ENCODE measurements at places on chromosomes 5 and 9. TPM values are rescaled to one million over a fixed set of nuclear protein-coding genes. Genes with fewer than 3 reads are reported as not detected.

- DNase-seq = no peak
Measured at GRCh38 chr5:178116143-178116885, 3.0 kb downstream of the N4BP3 start.

DNA sequence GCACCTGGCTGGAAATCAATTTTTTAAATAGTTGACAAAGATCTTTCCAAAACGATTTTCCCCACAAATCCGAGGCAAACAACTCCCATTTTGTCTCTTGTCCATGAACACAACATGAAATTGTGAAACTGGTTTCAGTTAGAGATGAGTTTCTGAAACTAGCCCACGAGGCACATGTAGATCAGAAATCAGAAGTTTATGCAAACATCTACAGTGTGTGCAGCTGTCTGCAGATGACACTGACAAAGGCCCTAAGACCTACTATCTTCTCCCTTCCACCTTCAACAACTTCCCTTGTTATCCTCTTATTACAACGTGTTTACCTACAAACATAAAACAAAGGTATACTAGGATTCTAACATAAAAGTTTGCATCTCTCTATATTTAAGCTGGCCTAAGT, 183.3 kb downstream of the DIRAS2 start:
- DNase-seq = no peak

- DNase-seq = no peak
Measured at GRCh38 chr5:59999056-59999455, 105.5 kb upstream of the PDE4D start.

- DNase-seq = no peak
Measured at GRCh38 chr9:137397675-137398423, 25.1 kb downstream of the EXD3 start.

DNA sequence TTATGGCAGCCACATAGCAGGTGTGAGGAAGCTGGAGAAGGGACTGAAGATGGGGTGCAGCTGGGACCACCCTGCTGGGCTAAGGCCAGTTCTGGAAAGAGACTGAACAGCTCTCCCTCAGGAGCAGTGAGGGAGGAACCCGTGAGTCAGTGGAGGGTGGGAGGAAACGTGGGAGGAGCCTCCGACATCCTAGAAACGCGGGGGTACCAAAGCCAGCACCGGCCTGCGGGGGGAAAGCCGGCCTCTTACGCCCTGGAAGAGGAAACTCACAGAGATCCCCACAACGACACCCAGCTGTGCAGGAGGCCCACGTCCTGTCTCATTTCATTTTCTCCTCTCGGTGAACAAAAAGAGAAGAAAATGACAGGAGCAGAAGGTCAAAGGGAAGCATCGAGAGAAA, 185.8 kb upstream of the IRX4 start:
- no peak for DNase-seq

DNA sequence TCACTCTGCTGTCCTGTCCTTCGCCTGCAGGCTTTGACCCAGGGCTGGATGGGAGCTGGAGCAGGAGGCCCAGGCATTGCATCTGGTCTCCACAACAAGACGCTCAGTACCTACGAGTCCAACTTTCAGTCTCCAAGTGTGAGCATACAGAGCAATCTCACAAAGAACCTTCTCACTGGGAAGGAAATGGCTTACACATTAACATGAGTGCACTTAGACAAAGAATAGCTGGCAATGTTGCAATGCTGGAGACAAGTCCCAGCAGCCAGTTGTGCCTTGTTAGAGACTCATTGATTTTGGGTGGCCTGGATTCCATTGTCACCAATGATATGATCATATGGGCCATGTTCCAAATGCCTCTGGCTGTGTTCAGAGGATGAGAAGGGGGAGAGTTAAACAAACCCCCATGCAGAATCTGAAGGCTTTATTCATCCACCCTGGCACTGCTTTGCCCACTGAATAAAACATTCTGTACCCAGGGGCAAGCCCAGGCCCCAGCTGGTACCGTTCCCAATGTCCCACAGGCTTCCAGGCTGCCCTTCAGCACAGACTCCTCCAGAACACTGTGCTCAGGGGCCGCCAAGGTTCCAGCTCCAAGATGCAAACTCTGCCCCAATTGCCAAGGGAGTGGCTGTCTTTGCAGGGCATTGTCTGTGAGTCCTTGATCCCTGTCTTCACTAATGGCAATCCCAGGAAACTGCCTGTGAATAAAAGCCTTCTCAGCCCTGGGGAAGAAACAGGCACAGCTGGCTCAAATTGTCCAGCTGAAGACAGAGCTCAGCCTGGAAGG, 185.5 kb downstream of the HSD17B3 start:
- DNase-seq = peak; percentile 88

DNA sequence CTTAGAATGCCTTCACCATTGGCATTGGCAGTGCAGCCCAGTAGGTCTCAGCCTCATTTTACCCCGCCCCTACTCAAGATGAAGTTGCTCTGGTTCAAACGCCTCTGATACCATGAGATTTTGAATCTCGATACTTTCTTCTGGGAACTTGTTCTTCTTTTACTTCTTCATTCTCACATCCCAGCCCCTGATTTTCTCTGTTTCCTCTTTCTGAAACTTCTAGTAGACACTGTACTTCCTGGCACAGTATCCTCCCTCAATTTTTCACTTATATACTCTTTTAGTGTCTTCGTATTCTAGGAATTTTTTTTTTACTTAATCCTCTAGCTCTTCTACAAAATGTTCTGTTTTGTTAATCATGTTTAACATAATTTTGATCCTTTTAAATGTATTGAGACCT, 13.1 kb upstream of the ZNF79 start:
- no peak for DNase-seq

- no peak for DNase-seq
Measured at GRCh38 chr5:115952588-115952987, 9.7 kb upstream of the LVRN start.

DNA sequence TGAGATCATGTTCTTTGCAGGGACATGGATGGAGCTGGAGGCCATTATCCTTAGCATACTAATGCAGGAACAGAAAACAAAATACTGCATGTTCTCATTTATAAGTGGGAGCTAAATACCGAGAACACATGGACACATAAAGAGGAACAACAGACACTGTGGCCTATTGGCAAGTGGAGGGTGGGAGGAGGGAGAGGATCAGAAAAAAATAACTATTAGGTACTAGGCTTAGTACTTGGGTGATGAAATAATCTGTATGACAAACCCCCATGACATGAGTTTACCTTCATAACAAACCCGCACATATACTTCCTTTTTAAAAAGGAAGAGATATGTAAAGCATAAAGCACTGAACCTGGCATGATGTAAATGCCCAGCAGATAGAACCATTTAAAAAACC, 99.0 kb downstream of the MEGF10 start:
- DNase-seq = no peak

DNA sequence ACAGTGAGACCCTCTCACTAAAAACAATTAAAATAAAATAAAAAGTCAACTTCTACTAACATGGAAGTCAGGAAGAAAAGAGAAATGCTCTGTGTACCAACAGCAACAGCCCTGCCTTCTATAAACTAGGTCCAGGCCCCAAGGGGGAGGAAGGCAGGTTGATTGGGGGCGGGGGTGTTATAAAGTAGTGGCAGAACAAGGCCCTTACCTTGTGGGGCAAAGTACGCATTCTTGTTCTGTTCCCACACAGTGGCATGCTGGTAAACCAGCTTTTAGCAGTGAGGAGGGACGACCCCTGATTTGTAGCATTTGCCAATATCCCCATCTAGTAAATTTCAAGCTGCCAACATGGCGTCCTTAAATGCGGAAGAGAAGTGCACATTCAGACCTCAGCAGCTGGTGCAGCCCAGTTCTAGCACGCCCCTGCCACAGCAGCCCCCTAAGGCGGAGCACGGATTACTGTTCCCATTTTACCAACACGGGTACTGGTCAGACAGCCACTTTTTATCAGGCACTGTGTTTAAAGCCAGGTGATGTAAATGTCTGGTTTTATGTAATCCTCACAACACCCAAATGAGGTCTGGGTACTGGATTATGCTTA, 69.5 kb downstream of the GTF3C4 start:
- peak; percentile 40 for DNase-seq

DNA sequence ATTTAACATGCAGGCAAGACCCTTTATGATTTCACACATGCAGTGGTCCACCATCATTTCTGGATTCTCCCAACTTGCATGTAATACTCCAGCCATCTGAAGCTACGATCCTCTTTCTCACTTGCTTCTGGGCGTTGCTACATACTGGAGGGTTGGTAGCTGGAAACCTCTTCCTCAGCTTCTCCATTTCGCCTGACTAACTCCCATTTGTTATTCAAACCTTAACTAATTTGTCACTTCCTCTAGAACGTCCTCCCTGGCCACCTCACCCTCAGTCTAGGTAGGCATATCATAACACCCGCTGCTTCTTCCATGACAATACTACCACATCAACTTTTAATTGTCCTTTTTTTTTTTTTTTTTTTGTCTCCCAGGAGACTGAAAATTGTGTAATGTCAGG, 72.6 kb upstream of the EQTN start:
- no peak for DNase-seq

DNA sequence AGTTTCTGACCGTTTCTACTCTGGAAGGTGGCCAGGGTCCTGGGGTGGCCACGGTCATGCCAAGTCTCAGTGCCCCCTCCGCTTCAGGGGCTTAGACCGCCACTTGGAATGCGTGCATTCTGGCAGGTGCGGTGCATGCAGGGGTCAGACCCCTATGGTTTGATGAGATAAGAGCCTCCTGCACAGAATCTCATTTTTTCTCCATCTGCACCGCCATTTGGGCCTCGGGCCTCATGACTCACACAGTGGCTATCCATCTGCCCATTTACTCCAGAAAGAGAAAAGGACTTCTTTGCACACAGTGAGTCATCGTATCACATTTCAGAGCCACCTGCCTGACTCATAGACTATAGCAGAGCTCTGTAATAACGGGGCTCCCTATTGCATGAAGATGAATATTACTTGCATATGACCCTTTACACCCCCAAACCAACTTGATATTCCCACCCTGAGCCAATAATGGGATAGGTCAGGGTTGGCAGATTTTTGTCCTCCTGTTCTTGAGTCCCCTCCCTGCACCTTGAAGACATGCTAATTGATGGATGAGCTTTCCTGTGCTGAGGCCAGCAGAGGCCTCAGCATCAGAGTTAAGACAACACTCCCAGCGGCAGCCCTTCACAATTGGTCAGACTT, 157.4 kb downstream of the NR3C1 start:
- DNase-seq = no peak

GRCh38 chr9:27584931-27585330, 11.7 kb upstream of the C9orf72 start:
- DNase-seq = no peak

- no peak for DNase-seq
Measured at GRCh38 chr5:147972076-147972840, 65.9 kb upstream of the C5orf46 start.

DNA sequence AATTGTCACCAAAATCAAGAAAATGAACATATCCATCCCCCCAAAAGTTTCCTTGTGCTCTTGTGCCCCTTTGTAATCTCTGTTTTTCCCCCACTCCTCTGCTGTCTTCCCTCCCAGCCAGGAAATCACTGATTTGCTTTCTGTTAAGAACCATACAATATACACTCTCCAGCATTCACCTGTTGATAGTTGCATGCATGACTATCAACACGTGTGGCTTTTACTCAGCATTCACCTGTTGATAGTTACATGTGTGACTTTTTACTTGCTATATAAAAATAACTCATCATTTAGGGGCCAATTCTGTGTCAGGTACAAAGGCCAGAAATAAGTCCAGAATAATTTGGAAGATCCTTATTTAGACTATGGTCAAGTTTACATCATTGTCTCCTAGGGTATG, 6.0 kb downstream of the RANBP17 start:
- DNase-seq = no peak

DNA sequence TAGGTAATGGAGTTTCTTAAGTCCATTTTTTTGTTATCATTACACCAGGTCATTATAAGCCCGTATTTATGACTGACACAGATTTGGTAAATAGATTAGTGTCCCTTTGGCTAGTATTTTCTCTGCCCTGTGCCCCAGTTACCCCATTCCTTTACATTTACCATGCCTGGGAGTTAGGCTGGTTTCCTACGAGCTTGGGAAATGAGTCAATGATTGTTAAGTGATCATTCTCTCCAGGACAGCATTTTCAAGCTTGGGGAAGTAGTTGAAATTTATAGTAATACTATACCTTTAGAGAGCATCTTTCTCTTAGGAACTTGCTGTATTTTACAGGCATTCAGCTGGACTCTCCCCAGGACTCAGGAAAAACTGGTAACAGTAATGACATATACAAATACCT, 573.1 kb downstream of the TLE4 start:
- DNase-seq = no peak

GRCh38 chr5:141747152-141748141, 65.4 kb upstream of the ARAP3 start:
- peak; percentile 87 for DNase-seq

Gene PRPF4
- total RNA-seq = 14.3 TPM

Gene ANKRD31
- 0.28 TPM for total RNA-seq

Gene NDUFS6
- total RNA-seq = 40.4 TPM
